Activated CD4-positive, alpha-beta T cell treated with anti-CD3 and anti-CD28 coated beads, Interleukin-2, amount 10 ng/mL, durations not matched to agents 7 days and 5 days (primary cell): ENCODE measurements at places on chromosomes 3 and 15. TPM values are rescaled to one million over a fixed set of nuclear protein-coding genes. Genes with fewer than 3 reads are reported as not detected.

The LEKR1 gene
- total RNA-seq, result 0.47 TPM

The LSAMP gene
- not detected for total RNA-seq

The TFG gene
- total RNA-seq, result 49.1 TPM

The COL6A5 gene
- total RNA-seq, result not detected

The CLSTN2 gene
- total RNA-seq, result not detected

The IL5RA gene
- total RNA-seq, result not detected

DNA sequence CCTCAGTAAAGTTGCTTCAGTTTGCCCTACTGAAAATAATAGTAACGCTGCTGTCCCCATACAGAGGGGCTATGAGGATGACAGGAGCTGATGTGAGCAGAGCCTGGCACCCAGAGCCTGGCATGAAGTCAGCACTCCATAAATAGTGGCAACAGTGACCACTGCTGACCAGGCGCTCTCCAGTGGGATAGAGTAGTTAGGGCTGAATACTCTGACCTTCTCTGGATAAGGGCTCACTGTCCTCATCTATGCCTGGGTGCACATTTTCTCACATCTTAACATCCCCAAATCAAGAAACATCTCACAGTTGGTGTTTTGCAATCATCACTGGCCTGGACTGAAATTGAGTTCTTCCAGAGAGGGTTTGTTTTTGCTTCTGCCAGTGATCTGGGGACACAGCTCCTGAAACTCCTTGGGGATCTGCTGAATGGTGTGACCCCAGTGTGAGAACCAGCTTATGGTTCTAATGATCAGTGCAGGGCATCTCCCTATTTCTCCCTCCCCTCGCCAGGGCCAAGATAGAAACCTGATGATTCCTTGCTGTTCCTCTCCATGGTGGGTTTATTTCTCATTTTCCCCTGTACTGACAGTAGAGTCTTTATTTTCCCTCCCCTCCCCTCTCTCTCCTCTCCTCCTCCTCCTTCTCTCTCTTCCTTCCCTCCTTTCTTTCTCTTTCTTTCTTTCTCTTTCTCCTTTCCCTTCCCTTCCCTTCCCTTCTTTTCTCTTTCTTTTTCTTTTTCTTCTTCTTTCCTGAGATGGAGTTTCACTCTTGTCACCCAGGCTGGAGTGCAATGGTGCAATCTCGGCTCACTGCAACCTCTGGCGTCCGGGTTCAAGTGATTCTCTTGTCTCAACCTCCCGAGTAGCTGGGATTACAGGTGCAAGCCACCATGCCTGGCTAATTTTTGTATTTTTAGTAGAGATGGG, 3.5 kb upstream of the PCSK6 start:
- no peak overlapping the region for H3K4me3 ChIP-seq
- H3K27me3 ChIP-seq, result peaks cover 65% of the 10 kb centered on the region
- no peak overlapping the region for H3K27ac ChIP-seq
- peaks cover 12% of the 10 kb centered on the region for H3K4me1 ChIP-seq
- H3K36me3 ChIP-seq, result peaks cover 3% of the 10 kb centered on the region

- no peak overlapping the region for H3K4me3 ChIP-seq
- no peak overlapping the region for H3K27ac ChIP-seq
- peaks cover 52% of the 10 kb centered on the region for H3K36me3 ChIP-seq
- DNase-seq, result no peak
- no peaks in the 10 kb centered on the region for H3K27me3 ChIP-seq
- H3K4me1 ChIP-seq, result peaks cover 4% of the 10 kb centered on the region
Measured at GRCh38 chr3:112351036-112351435, 18.1 kb downstream of the CD200 start.

GRCh38 chr3:28134792-28135375, 106.5 kb upstream of the CMC1 start:
- peaks cover 2% of the 10 kb centered on the region for H3K27me3 ChIP-seq
- no peak for DNase-seq
- no peaks in the 10 kb centered on the region for H3K4me1 ChIP-seq

- no peaks in the 10 kb centered on the region for H3K27me3 ChIP-seq
- H3K4me1 ChIP-seq, result no peaks in the 10 kb centered on the region
- H3K27ac ChIP-seq, result no peak overlapping the region
- no peak for DNase-seq
- H3K4me3 ChIP-seq, result no peak overlapping the region
- no peaks in the 10 kb centered on the region for H3K36me3 ChIP-seq
Measured at GRCh38 chr3:78026318-78026828, 986.5 kb downstream of the ROBO2 start.
